ACHN (cell line): ENCODE measurements at places on chromosomes 1 and 21.

DNA sequence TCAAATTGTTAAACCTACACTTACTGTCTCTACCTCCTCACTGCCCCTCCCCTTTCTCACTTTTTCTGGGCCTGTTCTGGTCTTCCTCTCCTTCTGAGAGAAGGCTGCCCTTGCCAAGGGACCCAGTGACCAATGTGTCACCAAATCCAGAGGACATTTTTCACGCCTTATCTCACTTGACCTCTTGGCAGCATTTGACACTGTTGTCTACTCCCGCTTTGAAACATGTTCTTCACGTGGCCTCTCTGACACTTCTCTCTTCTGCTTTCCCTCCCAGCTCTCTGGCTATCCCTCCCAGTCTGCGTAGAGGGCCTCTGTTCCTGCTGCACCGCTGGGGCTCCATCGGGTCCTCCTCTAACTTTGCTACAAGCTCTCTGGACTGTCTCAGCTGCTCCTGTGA is 25.3 kb downstream of the KCNQ4 start:
- DNase-seq: no peak

GRCh38 chr1:36369061-36369861 is 16.5 kb downstream of the STK40 start:
- DNase-seq: peak; percentile 66

GRCh38 chr1:198556971-198557370 is 16.5 kb upstream of the ATP6V1G3 start:
- no peak for DNase-seq

- DNase-seq: no peak
These were observed 610 bp downstream of the COL6A2 start for GRCh38 chr21:46098303-46099141.

DNA sequence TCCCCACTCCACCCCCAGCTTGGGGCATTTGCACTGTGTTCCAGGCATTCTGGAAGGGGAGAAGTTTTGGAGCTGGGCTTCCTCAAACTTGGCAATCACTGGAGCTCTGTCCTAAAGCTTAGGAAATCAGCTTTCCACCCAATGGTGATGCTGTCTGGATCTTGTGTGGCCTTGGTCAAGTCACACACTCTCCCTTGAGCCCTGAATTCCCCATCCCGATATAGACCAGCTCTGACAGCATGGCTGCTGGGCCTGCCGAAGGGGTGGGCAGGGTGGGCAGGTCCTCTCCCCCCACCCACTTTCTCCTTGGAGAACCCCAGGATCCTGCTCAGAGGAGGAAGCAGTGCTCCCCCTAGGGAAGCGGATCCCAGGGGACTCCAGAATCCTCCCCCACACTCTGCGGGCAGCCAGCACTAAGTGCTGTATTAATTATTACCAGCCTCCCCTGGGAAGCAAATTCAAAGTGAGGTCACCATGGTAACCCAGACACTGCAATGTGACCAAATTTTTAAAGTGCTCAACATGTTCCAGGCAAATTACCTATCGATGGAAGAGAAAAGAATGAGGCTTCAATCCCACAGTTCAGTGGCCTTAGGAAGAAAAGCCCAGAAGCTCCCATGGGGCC is 21.3 kb upstream of the LDLRAP1 start:
- DNase-seq: peak; percentile 20

- peak; percentile 65 for DNase-seq
These were observed 233.1 kb downstream of the PAPPA2 start for GRCh38 chr1:176696109-176696508.

DNA sequence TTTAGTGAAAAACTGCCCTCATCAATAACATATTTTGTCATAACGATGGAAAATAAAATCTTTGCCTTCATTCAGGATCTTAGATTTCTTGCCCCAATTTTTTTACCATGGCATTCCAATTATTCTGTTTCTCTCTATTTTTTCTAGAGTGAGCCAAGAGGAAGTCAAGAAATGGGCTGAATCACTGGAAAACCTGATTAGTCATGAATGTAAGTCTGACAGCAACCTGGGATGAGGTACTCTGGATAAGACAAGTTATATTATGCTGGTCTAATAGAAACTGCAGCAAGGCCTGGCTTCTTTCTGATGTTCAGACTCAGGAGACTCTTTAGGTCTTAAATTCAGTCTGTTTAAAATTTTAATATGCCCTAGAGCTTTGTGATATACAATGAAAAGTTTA is 3.5 kb downstream of the RGS4 start:
- peak; percentile 16 for DNase-seq

- DNase-seq: peak; percentile 59
These were observed 22.4 kb upstream of the BTG2 start for GRCh38 chr1:203282720-203283542.

- DNase-seq: no peak
These were observed 66.9 kb upstream of the USP24 start for GRCh38 chr1:55282058-55282457.

GRCh38 chr1:231866392-231867331 is 240.1 kb downstream of the DISC1 start:
- DNase-seq: peak; percentile 52
